GM23248 (cell line): ENCODE measurements at places on chromosomes 5 and 9. TPM values are rescaled to one million over a fixed set of nuclear protein-coding genes. Genes with fewer than 3 reads are reported as not detected.

The SARDH gene
- 0.16 and 0.30 TPM in 2 replicates for polyA plus RNA-seq

GRCh38 chr9:18067548-18068120 lies 406.3 kb upstream of the ADAMTSL1 start:
- no peak for DNase-seq

GRCh38 chr5:179275381-179275878 lies 69.8 kb downstream of the ADAMTS2 start:
- DNase-seq = no peak

- no peak for DNase-seq
These were observed 82.0 kb upstream of the PRLR start for GRCh38 chr5:35312267-35312666.

- DNase-seq = peak; percentile 47
These were observed 53.7 kb upstream of the FABP6 start for GRCh38 chr5:160175438-160176218.

The ACSL6 gene
- not detected in 2 replicates for polyA plus RNA-seq

DNA sequence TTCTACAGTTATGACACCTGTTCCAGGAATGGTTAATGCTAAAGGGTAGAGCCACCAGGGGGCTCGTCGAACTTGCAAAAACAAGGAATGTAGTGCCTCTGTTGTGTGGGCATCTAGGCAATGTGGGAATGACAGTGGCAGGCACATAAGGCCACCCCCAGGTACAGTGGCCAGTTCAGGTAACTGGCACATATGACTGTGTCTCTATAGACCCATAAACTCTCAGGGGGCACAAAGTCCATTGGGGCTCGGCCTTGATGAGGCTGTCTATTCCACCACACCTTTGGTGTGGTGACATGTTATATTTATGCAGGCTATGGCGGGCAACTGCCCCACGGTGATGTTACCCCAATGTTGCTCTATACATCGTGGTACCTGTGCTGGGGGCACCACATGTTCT lies 59.6 kb upstream of the FAM120A start:
- no peak for DNase-seq

The ARL14EPL gene
- not detected in 2 replicates for polyA plus RNA-seq

The CCDC152 gene
- 5.7 and 6.4 TPM in 2 replicates for polyA plus RNA-seq

The SLC46A2 gene
- 0.10 TPM in 1 of 2 replicates, not detected in the other for polyA plus RNA-seq

The GADD45G gene
- 1.0 and 1.2 TPM in 2 replicates for polyA plus RNA-seq

DNA sequence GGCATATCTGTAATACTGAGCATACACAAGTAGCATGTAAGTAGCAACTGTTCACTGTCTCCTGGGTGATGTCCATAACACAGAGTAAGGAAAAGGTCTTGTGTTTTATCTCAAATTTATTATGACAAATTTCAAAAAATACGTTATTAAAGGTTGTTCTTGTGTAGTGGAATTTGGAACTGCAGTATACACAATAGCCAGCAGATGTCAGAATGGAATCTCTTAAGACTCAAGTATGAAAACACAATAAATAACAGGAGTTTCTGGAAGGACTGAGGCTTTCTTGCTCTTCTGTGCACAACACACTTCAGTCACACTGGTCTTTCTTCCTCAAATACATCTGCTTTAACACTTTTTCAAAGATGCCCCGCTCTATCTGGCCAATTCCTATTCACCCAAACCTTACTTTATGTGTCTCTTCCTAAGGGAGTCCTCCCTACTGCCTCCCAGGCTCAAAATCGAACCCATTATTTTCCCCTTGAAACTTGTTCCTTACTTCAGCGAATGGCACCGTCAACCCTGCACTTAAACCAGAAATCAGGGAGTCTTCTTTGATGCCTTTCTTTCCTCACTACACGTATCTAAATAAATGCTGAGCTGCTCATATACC lies 6.5 kb upstream of the FBXO10 start:
- DNase-seq = peak; percentile 79

DNA sequence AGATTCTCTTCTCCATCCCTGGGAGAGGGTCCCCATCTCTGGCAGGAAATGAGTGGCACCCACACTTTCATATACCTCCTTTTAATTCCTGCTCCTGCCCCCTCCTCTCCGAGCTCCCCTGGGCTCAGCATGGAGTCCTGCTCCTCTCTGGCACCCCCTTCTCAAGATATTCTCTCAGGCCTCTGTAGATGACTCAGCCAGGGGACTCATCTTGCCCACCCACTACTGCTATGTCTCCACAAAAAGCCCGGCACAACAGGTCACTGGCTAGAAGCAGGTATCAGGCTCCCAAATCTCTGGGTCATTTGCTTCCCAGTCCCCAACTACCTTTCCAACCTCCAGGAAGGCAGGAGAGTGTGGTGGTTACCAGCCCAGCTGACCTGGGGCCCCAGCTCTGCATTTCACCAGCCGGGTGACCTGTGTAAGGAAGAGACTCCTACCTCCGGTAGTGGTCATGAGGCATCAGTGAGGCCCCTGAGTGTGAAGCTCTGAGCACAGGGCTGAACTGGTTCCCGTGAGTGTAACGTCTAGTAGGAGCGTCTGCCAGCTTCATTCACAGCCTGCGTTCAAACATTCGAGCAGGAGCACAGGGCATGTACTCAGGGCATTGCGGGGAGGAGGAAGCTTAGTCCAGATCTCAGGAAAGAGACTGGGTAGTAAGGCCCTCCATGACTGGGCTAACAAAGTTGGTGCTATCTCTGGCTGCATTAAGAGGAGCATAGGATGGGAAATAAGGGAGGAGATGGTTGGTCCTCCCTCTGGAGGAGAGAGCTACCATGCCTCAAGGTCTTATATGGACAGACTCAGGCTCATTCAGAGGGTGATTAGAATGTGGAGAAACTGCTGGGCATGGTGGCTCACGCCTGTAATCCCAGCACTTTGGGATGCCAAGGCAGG lies 63.7 kb downstream of the LMX1B start:
- DNase-seq = no peak

DNA sequence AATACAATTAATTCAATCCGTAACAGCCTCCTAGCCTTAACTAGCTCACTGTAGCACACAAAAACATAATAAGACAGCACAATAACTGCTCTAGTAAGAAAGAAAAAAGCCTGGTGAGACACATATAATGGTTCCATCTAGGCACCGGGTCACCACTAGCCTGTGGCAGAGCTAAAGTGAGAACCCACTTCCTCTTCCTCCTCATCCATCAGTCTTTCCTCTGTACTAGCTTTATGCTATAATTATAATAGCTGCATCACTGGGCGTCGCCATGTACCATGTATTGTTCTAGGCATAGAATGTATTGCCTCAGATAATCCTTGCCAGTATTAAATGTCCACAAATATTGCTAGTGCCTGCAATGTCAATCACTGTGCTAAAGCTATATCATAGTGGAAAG lies 23.1 kb downstream of the ADRB2 start:
- no peak for DNase-seq

DNA sequence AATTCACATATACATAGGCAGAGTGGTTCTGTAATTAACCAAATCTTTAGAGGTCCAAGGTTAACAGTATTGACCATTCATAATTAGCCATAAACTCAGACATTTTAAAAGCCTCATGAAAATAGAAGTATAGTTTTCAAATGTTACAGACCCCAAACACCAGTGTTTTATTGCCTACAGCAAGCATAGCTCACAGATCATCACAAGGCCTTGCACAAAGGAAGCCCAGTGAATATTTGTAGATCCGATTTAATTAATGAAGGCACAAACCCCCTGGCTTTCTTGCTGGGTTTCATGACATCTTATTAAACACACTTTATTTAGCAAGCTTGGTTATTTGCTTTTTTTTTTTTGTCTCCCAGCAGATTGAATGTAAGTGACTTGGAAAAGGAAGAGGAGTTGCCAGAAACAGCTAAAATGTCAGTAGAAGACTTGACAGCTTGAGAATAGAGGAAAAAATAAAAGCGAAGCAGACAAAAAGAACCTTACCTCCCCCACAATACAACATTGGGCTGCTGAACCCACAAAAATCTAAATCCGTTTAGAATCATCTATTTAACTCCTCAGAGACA lies 283.9 kb upstream of the TNC start:
- no peak for DNase-seq

- DNase-seq = no peak
These were observed 106.2 kb downstream of the ZNF354C start for GRCh38 chr5:179166171-179166885.

DNA sequence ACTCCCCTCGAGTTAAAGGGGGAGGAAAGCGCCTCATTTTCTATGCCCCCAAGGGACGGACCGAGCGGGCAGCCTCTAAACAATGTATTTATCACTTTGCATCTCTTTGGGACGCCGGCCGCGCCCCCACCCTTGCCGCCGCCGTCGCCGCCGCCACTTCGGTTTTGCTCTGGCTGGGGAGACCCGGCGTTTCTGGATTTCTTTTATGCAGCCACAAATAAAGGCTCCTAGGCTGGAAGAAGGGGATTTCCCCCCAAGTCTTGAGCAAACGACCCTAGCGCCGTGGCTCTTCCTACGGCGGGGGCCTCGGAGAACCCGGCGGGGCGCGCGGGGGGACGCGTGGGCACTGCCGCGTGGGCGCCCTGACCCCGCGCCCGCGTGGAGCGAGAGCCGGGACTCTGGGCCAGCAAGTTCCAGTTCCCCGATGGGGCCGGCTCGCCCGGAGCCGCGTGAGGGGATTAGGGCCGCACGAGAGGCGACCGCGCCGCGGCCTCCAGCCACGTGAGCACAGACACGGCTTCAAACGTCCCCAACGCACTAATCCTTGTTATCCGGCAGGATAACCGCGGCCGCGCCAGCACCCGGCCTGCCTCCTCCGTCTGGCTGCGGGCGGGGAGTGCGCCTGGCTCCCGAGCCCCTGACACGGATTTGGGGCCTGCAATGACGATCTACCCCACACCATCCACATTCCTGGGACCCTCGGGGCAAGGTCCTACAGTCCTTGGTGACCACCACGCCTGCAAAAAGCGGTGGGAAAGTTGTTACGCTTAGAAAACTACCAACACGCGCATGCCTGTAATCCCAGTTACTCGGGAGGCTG lies 7.9 kb upstream of the NEUROG1 start:
- peak; percentile 48 for DNase-seq

- no peak for DNase-seq
These were observed 109.5 kb downstream of the PRKACG start for GRCh38 chr9:68904454-68904853.

- DNase-seq = no peak
These were observed 6.9 kb upstream of the TRIO start for GRCh38 chr5:14136228-14136627.

DNA sequence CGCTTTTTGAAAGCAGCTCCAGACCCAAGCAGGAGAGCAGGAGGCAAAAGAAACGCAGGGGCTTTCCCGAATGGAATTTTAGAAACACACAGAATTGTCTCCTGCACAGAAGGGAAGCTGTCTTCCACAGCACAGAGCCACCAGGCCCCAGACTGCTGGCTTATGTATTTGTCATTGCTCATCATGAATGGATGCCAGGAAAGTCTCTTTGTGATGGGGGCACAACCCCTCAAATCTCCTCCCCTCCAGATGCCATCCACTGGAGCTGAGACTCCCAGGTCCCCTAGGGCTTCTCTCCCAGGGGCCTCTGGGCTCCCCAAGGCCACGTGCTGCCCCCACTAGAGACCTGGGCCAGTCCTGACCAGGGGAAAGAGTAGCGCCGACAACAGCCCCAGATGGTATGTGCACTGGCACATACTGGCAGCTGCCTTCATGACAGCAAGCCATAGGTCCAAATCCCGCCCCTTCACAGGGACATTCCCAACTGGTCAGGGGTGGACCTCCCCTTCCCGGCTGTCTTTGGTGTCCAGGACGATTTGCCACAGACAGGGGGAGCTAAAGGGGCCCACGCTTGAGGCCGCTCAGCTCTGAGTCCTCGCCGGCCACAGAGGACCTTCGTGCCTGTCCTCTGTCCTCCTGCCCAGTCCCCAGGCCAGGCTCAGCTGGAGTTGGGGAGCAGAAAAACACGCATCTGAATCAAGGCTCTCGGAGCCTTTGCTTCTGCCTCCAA lies 127.8 kb downstream of the KCNIP1 start:
- peak; percentile 67 for DNase-seq

The LRRC19 gene
- polyA plus RNA-seq = 0.10 TPM in 1 of 2 replicates, not detected in the other

DNA sequence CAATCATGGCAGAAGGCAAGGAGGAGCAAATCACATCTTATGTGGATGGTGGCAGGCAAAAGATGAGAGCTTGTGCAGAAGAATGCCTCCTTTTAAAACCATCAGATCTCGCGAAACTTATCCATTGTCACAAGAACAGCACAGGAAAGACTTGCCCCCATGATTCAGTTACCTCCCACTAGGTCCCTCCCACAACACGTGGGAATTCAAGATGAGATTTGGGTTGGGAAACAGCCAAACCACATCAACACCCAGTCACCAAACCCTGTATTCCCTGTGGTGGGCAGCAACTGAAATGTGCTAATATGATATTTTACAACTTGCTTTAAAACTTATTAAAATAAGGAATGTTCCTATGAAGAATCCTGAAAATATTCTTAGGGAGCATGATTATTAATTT lies 54.2 kb downstream of the RASGRF2 start:
- DNase-seq = no peak

The PKD2L2 gene
- not detected in 2 replicates for polyA plus RNA-seq

GRCh38 chr9:131744720-131745201 lies 4.9 kb upstream of the RAPGEF1 start:
- DNase-seq = no peak

The GRIN1 gene
- polyA plus RNA-seq = 0.15 TPM in 1 of 2 replicates, not detected in the other

The FIBCD1 gene
- polyA plus RNA-seq = 21.4 and 23.7 TPM in 2 replicates

The KDM4C gene
- 12.0 and 14.3 TPM in 2 replicates for polyA plus RNA-seq

DNA sequence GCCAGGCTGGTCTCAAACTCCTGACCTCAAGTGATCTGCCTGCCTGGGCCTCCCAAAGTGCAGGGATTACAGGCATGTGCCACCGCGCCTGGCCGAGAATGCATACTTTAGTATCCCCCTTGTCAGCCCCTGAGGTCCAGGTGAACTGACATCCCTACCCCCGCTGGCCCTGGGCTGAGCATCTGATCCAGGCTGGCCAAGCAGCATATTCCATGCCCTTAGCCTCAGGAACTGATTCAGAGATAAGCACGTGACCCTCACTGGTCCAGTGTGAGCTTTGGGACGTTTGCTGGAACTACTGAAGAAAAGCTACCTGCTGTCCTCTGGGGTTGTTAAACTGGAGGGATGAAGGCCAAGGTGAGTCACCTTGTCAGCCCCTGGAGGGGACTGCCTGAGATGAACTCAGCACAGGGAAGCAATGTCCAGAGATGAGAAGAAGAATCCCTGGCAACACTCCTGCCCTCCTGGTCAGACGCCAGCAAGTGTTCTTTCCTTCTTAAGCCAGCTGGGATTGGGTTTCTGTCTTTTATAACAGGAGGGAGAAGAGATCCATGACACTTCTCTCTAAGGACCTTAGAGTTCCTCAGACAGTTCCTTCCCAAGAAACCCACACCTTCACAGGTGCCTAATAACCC lies 59.1 kb upstream of the FBXW11 start:
- peak; percentile 30 for DNase-seq

GRCh38 chr9:72894342-72894741 lies 58.5 kb downstream of the ALDH1A1 start:
- DNase-seq = peak; percentile 92

- DNase-seq = no peak
These were observed 126.2 kb upstream of the PCA3 start for GRCh38 chr9:76638001-76638400.

The TMEM174 gene
- not detected in 2 replicates for polyA plus RNA-seq

GRCh38 chr5:120155873-120156272 lies 308.2 kb upstream of the PRR16 start:
- no peak for DNase-seq

DNA sequence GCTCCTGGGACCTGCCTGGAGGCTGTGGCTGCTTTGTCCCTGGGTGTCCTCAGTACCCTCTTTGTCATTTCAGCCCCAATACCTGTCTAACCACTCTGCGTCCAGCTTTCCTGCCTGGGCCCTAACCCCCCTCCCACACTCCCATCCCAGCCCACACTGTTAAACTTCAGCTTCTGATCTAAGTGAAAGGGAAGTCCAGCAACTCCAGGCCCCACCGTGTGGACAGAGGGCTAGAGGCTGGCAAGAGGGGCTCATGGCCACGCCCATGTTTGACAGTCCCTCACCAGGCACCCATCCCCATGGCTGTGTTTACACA lies 56.3 kb downstream of the SEMA4D start:
- DNase-seq = no peak

The HTR4 gene
- polyA plus RNA-seq = not detected in 2 replicates

The SH2D3C gene
- not detected in 2 replicates for polyA plus RNA-seq

The PRR16 gene
- polyA plus RNA-seq = 67.4 and 68.8 TPM in 2 replicates
